ENCODE measurements at places on chromosomes 11 and 22.

- DNase-seq, result no peak
Measured at GRCh38 chr22:30838111-30838510, 130.5 kb downstream of the MORC2 start.

GRCh38 chr11:117716521-117717440 lies 80.2 kb downstream of the DSCAML1 start:
- no peak for DNase-seq

- peak; percentile 19 for DNase-seq
Measured at GRCh38 chr22:30940685-30941362, 27.8 kb downstream of the MORC2 start.

DNA sequence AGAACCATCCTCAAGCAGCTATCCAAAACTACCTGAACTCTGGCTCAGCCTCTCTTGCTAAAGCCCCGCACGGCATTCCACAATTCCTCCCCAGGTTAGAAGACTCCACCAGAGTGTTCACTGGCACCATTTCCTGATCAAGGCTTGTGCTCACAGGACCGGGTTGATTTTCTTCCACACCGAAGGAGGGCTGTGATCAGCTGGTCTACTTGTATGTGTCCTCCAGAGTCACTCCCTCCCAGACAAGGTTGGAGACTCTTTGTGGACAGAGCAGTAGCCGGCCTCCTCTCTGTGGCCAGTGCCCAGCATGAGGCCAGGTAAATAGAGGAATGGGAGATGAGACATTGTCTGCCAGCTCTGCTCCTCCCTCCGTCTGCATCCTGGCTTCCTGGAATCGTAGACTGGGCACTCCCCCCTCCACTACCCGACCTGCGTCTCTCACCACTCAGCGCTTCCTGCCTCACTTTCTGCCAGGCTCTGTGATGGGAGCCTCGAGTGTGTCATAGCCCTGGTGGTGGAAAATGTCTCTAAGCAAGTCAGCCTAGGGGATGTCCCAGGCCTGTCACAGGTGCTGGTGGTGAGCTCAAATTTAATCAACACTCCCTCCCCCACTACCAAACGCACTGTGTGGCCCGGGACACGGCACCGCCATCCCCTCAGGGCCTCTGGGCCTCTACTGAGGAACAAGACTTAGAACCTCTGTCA lies 12.5 kb upstream of the TMPRSS6 start:
- DNase-seq, result peak; percentile 94

DNA sequence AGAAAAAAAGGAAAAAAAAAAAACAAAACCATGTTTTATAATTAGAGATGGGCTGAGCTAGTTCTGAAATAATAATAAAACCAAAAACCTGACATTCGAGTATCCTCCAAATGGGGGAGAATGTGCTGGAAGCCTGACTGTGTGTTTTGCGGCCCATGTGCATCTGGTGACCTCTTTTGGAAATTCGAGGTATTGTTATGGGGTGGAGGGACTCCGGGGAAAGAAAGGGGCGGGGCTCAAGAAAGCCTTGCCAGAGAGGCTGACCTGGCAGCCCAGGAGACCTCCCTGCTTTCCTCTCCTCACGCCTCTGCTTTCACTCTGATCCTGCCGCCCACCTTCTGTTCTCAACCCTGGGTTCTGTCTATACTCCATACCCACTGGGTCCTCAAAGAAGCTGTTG lies 72.9 kb downstream of the CTTN start:
- peak; percentile 11 for DNase-seq
